Activated T-cell treated with anti-CD3 and anti-CD28 coated beads, Interleukin-2, amount 50 U/mL, for 4 hours (primary cell): ENCODE measurements at places on chromosomes 13 and 19.
A peak's percentile ranks its signal among the peaks of the same experiment; 100 is the strongest.

DNA sequence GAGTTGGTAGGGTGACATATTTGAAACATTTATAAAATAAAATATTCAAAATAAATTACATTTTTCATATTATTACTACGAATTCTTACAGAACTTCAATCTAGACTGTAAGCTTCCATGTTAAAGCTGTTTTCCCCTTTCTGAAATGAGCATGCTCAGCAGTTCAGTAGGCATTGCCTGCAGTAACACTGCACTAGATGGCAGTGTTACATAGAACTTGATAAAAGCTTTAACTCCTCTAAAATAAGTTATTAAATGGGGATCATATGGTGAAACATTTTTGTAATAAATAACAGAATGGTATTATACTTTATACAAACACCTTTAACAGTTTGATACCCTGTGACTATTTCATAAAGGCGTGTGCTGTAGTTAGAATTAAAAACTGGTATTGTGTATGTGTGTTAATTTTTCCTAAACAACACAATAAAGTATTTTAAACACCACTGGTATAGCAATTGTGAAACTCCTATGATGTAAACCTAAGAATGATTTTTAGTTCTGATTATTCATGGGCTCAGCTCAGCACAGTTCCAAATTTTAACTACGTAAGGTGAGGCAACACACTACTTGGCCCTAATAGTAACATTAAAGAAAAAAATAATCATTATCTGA, 11.6 kb upstream of the GPR18 start:
- DNase-seq = peak; percentile 17

DNA sequence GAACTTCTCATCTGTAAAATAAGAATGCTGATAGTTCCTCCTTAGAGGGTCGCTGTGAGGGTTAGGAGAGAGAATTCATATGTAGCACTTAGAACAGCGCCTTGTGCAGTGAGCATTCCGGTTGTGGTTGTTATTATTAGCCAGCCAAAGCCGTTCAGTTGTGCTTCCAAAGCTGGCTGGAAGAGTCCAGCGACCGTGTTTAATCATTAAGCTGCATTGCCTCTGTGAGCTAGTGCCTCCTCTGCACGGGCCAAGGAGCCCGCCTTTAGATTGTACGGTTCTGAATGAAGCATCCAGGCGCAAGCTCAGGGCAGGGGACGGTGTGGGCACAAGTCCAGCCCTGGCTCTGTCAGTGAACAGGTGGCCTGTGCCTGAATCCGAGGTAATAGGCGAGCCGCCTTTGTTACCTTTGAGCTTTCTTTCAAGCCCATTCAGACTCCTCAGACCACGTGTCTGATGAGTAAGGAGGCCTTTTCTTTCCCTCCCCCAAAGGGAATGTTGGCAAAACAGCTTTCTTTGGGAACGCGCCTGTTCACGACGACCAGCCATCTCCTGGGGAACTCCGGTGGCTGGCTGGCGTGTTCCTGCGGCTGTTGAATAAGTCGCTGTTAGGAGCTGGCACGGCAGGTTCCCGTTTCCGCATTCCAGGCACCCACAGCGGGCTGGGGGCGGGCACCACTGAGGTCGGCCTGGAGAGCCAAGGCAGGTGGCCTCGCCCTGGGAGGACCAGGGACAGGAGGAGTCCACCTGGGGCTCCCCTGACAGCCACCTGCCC, 25.1 kb downstream of the SIPA1L3 start:
- DNase-seq = no peak

DNA sequence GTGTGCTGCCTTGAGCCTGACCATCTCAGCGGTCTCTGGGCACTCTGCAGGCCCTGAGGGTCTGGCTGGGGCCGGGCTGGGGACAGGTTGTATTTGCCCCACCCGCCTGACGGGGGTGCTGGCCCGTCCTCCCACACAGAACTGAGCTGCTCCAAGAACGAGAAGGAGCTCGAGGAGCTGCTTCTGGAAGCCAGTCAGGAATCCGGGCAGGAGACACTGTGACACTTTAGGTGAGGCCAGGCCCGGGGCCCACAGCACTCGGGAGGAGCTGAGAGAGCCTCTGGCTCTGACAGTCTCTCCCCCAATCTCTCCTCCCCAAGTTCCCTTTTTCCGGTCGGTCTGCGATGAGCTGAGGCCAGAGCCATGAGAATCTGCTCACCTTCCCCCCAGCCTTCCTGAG, 14.5 kb downstream of the NKPD1 start:
- no peak for DNase-seq

- no peak for DNase-seq
Measured at GRCh38 chr13:106918557-106918860, 350.6 kb upstream of the ARGLU1 start.

GRCh38 chr13:114140131-114140905, 7.9 kb upstream of the RASA3 start:
- peak; percentile 39 for DNase-seq
